NCI-H226 (cell line): ENCODE measurements at places on chromosomes 7 and 10.

- no peak for DNase-seq
These were observed 98.7 kb downstream of the TMEM26 start for GRCh38 chr10:61354401-61354975.

DNA sequence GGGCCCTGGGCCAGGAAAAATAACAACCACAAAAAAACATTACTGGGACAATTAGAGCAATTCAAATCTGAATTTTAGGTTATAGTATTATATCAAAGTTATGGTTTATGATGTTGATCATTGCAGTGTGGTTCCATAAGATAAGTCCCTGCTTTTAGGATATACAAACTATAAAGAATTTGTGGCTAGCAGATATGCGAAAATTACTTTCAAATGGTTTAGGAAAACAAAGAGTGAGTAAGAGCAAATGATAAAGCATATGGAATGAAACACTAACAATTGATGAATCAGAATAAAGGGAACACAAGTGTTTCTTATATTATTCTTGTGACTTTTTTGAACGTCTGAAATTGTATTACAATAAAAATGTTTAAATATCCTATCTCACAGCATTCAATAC is 64.4 kb upstream of the HECTD2 start:
- DNase-seq, result no peak

GRCh38 chr7:50475340-50475739 is 25.2 kb upstream of the FIGNL1 start:
- no peak for DNase-seq

- no peak for DNase-seq
These were observed 7.7 kb downstream of the LBX1 start for GRCh38 chr10:101221549-101221948.

- DNase-seq, result no peak
These were observed 1325.5 kb downstream of the XPNPEP1 start for GRCh38 chr10:108597657-108598319.

- DNase-seq, result no peak
These were observed 36.1 kb downstream of the CPED1 start for GRCh38 chr7:121024611-121025010.

DNA sequence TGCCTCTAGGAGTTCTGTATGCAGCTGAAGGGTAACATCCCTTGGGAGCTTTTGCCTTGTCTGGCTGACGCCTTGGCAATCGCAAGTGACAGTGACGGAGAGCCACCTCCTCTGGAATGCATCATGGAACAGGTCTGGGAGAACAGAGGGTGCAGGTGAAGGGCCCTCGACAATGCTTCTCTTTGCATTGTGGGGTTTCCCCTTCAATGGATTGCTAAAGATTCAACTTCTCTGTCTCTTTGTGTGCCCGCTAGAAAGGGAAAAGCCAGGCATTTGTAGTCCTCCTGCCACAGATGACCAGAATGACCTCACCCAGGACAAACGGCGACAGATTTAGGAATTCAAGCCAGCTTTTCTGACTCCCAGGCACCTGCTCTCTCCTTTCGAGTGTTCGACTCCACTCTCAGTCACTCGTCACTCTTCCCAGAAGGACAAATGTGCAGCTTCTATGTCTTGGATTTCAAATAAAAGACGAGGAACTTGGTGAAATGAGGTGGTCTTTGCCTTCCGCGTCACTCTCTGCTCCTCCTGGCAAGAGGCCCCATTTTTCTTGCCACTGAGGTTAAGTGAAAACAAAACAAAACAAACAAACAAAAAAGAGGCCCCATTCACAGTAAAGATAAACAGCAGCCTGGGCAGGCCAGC is 26.1 kb downstream of the IL2RA start:
- no peak for DNase-seq

GRCh38 chr7:157007470-157008066 is 2.9 kb downstream of the MNX1 start:
- DNase-seq, result no peak

DNA sequence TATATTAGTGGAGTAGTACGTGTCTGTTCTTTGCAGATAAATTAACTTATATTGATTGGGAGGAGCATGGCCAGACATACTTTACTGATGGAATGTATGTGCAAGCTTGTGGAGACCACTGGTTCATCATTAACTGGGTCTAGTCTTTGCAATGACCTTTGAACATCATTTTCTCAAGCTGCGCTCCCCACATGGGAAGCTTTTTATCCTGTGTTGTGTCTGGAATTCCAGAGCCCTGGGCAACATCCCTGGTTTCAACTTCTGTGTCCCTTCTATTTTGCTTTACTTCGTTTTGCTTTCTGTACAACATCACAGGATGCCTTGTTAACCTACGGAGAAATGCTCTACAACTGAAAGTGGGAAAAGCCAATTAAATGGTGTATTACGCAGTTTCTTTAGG is 38.3 kb downstream of the MACROH2A2 start:
- no peak for DNase-seq

- DNase-seq, result no peak
These were observed 530.2 kb upstream of the FZD8 start for GRCh38 chr10:36171953-36172940.

GRCh38 chr7:75914169-75914654 is 743 bp upstream of the POR start:
- DNase-seq, result no peak

GRCh38 chr10:15474671-15475070 is 103.6 kb upstream of the FAM171A1 start:
- DNase-seq, result no peak

DNA sequence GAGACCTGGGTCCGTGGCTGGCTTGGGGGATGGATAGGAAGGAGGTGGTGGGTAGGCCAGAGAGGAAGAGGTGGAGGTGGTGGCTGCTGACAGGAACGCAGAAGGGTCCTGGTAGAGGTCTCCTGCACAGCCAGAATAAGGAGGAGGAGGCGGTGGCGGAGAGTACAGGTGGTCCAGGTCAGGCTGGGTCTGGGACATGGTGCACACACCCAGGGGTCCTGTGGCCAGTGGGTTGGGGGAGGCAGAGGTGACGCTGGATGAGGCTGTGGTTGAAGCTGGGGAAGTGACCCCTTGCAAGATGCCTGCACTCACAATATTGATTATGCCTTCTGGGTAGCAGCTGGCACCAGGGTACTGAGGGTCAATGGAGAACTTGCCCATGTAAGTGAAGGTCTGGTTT is 2.2 kb downstream of the EGR2 start:
- no peak for DNase-seq

- no peak for DNase-seq
These were observed 69.5 kb upstream of the ATRNL1 start for GRCh38 chr10:115023715-115024114.
